ENCODE measurements at places on chromosomes 6 and 20. TPM values are rescaled to one million over a fixed set of nuclear protein-coding genes. Genes with fewer than 3 reads are reported as not detected.

MATN4 gene
- total RNA-seq: 0.42 TPM

AFDN gene
- 47.5 TPM for total RNA-seq

MKKS gene
- 21.1 TPM for total RNA-seq

CPNE5 gene
- total RNA-seq: not detected

REM1 gene
- not detected for total RNA-seq

DNA sequence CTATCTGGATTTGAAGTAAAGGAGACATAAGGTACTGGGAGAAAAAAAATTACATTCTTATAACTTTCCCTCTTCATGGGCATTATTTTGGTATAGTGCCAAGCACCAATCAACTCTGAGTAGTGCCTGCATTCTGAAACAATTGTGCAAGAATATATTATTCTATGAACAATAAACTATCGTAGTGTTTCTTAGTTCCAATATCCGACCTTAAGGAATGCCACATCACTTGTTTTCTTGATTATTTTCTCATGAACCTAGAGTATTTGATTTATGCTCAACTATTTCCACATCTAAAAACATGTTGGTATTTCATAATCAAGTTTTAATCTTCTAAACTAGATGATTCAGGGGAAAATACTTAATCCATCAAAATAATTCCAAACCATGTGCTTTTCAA is 294.4 kb upstream of the TBX18 start:
- no peak for DNase-seq

DNA sequence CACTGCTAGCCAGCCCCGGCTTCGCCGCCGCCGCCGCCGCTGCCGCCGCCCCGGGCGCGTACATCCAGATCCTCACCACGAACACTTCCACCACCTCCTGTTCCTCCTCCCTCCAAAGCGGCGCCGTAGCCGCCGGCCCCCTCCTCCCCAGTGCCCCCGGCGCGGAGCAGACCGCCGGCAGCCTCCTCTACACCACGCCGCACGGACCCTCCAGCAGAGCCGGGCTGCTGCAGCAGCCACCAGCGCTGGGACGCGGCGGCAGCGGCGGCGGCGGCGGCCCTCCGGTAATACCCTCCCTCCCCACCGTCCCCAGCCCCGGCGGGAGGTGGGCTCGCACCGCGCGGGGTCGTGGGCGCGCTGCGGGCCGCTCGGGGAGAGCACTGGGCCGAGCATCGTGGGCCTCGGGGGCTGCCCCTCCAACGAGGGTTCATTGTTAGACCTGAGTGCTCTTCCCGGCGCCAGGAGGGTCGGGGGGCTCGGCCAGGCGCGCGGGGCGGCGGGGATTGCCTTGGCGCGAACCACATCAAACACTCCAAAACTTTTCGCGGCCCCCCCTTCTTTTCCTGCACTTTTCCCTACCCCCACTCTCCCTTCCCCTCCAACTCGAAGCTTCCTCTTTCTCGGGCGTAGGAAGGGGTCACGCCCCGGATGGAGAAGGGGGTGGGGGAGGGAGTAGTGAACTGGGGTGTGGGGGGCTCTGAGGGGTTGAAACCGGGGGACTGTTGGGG is 827 bp downstream of the E2F3 start:
- DNase-seq: peak; percentile 67

DNA sequence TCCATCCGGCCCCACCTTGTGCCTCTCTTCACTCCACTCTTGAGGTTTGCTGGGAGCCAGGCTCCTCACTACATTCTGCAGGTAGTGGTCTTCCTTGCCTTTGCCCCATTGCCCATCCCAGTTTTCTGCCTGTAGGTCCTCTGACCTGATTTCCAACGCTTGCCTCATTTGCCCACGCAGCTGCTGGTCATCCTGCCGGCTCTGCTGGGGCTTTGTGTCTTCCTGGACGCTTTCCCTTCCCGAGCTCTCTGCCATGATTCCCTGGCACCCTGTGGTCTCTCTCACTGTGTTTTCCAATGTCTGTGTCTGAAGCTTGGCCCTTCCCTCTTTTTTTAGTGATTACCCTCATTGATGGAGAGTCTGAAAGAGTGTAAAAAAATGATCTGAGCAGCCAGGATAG is 451.6 kb downstream of the UTRN start:
- no peak for DNase-seq

GRCh38 chr20:44516491-44516890 is 5.4 kb downstream of the SERINC3 start:
- DNase-seq: no peak

GRCh38 chr6:162773996-162774395 is 46.2 kb downstream of the PACRG start:
- DNase-seq: no peak

DNA sequence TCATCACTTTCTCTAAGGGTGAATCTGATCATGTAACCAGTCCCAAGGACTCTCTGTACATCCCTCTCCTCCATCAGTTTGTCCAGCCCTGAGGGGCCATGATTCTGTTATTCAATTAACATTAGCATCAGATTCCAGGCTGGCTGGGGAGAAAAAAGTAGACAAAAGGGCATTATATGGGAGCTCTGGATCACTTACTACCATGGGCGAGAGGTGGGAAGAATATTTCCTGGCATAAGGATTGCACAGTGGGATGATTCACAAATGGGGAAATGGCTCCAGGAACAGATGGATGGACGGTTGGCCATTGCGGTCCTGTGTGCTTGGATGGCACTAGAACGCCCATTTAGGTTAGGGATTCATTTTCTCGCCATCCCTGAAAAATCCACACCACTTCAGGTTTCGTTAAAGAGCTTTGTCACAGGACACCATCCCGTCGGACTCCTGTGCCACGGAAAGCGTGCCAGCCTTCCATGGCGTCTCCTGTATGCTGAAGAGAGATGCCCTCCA is 112.6 kb downstream of the THBS2 start:
- DNase-seq: no peak

DNA sequence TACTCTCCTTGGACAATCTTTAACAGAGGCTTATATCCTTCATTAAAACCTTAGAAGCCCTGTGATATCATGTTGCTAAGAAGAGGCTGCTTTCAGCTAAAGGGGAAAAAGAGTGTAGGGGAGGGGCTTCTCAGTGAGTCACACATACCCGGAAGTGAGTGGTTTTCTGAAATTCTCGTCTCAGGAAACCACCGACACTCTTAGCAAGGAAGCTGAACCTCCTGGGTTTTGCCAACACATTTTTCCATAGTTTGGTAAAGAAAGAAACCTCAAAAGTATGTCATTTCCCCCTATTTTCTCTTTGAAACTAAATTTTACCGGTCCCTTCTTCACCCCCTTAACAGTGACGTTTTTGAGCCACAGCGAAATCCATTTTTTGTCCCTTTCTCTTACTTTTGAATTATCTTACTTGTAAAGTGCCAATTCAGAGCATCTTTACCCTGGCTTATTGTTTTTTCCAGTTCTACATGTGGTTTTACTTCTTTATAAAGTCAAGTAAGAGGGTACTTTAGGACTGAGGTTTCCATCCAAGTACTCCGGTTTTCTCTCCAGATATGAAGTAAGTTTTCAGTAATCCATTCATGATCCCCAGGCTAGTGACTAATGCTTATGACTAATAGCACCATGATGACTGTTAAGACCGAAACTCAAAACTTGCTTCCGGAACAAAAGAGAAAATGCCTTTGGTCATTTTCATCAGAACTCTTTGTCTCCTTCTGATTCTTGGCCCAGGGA is 219.3 kb downstream of the ARHGAP18 start:
- peak; percentile 84 for DNase-seq
